NCI-H1417 treated with DMSO at 0.1 percent for 48 hours (cell line): ENCODE measurements at places on chromosomes 12 and 14.

DNA sequence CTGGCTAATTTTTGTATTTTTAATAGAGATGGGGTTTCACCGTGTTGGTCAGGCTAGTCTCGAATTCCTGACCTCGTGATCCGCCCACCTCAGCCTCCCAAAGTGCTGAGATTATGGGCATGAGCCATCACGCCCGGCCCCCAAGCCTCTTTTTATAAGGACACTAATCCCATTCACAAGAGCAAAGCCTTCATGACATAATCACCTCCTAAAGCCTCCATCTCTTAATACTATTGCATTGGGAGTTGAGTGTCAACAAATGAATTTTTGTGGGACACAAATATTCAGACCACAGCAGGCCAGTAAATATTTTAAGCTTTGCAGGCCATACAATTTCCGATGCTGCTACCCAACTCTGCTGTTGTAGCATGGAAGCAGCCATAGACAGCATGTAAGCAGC lies 10.9 kb downstream of the RNF212B start:
- no peak for DNase-seq

GRCh38 chr14:91415794-91416743 lies 1.6 kb downstream of the CCDC88C start:
- DNase-seq = no peak

DNA sequence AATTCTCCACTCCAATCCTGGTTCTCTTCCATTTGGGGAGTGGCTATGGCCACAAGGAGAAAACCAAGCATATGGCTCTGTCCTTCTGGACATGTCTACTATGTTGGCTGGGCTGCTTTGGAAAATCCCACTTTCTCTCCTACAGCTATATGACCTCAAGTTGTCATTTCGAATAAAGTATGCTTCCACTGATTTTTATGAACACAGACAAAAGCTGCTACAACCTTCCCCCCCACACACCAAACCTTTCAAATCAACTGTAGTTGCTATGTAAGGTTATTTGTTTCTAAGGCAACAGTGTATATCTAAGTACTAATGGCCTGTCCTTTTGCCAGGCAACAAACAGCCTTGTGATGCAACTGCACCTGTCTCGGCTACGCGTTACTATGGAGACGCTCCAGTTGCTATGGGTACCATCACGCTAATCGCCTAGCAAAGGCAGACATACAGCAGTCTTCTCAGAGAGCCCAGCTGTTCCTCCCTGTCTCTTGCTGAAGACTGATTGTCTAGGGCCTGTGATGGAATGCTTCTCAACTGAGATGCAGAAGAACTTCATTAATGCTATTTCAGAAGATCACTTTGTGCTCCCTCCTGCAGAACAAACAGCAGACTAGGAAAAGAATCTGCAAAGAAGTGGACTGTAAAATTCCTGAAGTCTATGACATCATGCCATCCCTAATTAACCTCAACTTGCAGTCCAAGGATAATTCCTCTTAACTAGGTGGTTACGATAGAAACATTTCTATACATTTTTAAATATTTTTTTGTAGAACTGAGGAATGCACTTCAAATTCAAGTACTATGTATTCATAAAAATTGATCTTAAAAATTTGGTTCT lies 67.6 kb downstream of the FOXN3 start:
- DNase-seq = peak; percentile 90

- DNase-seq = no peak
These were observed 150.1 kb downstream of the PRKCH start for GRCh38 chr14:61471297-61472005.

DNA sequence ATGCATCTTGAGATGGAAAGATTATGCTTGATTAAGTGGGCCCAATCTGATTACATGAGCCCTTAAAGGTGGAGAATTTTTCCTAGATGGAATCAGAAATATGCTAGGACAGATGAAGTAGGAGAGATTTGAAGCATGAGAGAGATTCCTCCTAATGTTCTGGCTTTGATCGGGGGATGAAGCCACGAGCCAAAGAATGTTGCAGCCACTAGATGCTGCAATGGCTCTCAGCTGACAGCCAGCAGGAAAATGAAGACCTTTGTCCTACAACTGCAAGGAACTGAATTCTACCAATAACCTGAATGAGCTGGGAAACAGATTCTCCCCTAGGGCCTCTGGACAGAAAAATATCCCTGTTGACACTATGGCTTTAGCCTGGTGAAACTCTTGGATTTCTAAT lies 82.6 kb upstream of the ATP2B1 start:
- DNase-seq = no peak

GRCh38 chr12:19799216-19799615 lies 359.9 kb downstream of the AEBP2 start:
- DNase-seq = no peak

DNA sequence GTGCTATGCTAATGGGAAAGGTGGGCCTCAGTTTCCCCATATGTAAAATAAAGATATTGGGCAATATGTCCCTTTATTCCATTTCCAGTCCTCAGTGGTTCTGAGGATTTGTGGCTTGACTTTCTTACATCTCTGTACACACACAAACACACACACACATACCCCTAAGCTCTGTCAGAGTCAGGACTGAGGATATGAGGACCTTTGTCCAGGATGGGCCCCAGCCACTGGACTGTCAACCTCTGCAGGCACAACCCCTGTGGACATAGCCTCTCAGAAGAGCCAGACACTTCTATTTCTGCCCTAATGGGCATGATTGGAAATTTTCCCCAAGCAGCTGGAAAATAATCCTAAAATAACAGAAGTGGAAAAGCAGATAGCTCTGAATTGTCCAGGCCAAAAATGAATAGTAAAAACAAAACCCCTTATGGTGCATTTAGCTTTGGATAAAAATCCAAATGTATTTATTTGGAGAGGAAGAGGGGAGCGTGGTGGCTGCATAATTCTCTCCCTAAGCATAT lies 50.2 kb downstream of the RIN3 start:
- DNase-seq = no peak

GRCh38 chr14:93970585-93970964 lies 5.8 kb downstream of the ASB2 start:
- DNase-seq = no peak

GRCh38 chr12:110349514-110350151 lies 53.9 kb downstream of the ANAPC7 start:
- DNase-seq = no peak

GRCh38 chr14:94173885-94174603 lies at the start of gene PPP4R4:
PPP4R4 (plus strand) TSS chr14:94174322; CDS start chr14:94174466, 144 bp downstream.
- DNase-seq = peak; percentile 52

GRCh38 chr12:108141600-108142130 lies 12.6 kb downstream of the WSCD2 start:
- no peak for DNase-seq

DNA sequence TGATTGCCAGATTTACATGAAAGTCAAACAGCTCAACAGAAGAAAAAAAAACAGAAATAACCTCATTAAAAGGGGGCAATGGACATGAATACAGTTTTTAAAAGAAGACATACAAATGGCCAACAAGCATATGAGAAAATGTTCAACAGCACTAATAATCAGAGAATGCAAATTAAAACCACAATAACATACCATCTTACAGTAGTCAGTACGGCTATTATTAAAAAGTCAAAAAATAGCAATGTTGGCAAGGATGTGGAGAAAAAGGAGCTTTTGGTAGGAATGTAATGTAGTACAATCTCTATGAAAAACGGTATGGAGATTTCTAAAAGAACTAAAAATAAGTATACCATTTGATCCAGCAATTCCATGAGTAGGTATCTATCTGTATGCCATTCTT lies 272.1 kb downstream of the CEP128 start:
- DNase-seq = no peak

DNA sequence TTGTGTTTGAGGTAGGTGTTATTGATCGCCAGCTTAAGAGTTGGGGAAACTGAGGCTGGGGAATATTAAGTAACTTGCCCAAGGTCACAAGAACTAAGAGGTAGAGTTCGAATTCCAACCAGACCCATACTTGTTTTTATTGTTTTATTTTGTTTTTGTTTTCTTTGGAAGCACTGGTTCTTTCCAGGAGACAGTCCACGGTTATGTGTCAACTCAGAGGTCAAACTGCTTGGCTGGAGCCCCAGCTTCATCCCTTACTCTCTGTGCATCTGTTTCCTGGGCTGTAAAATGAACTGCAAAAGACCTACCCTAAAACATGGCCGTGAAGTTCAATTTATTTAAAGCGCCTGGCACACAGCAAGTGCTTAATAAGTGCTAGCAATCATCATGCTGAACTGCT lies 74.4 kb upstream of the MAP1LC3B2 start:
- DNase-seq = no peak

DNA sequence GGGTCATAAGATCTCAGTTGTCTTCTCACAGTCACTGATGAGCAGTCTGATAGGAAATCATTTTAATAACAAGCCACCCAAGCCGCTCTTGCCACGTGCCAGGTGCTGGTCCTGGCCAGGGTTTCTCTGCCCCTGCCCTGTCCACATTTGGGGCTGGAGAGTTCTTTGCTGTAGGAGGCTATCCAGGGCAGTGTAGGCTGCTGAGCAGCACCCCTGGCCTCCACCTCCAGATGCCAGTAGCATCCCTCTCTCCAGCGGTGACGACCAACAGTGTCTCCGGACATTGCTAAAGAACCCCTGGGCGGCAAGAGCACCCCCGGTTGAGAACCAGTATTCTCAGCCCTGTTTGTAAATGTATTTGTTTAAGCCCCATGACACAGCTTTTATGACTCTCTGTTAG lies 243.7 kb downstream of the GLT1D1 start:
- DNase-seq = no peak

- no peak for DNase-seq
These were observed 338.3 kb downstream of the EMP1 start for GRCh38 chr12:13534645-13535398.

GRCh38 chr14:85824526-85824925 lies 294.6 kb downstream of the FLRT2 start:
- DNase-seq = peak; percentile 21

DNA sequence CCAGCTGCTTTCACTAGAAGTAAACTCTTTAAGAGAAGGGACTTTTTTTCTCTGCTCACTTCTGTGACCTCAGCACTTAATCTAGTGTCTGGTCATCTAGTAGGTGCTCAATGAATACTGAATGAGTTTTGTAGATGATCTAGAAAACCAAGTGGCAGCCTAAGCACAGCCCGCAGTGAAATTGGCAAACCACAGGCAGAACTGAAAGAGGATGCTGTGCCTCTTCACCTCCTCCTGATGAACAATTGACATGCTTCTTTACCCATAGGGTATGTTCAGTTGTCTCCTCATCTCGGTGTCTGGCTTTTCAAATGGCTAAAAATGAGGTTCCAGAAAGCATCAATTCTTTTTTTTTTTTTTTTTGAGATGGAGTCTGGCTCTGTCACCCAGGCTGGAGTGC lies 399.5 kb downstream of the RMST start:
- DNase-seq = no peak

- no peak for DNase-seq
These were observed 102.9 kb downstream of the DPF3 start for GRCh38 chr14:72790887-72791566.

DNA sequence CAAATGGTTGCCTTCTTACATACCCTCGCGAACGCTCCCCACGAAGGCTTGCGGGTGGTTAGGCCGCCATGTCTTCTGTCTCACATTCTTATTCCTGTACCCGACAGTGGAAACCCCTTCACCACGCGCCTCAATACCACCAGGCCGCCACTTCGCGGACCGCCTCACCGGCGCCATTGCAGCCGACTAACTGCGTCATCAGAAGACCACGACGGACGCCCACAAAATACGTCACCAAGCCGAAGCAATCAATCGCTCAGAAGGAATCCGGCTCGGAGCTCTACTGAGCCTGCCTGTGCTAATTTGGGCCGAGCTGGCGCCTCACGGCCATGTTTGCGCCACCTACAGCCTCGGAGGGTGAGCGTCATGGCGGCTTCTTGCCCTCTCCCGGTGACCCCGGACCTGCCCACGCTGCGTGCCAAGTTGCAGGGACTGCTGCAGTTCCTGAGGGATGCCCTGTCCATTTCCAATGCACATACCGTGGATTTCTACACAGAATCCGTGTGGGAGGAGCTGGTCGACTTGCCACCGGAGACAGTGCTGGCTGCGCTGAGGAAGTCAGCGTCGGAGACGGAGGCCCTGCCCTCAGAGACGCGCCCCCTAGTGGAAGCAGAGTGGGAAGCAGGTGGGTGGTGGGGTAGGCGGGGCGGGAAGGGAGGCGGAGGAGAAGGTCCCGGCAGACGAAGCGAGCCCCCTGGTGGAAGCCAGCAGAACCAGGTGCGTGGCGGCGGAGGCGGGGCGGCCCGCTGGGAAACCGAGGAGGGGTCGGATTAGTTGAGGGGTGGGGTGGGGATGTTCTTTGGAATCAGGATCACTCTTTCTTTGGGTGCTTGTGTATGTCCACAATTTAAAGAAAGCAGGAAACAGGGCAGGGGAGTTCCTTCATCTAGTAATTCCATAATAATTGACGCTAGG lies at the start of the genes CCDC59 and METTL25:
TSS of gene CCDC59 (minus strand) at position 188 of the 915 bp plus-strand sequence. CDS start at position 177, 11 bp downstream.
TSS of gene METTL25 (plus strand) at position 330 of the 915 bp plus-strand sequence. CDS start at position 367, 37 bp downstream.
- peak; percentile 93 for DNase-seq
